Natural killer cell (primary cell): ENCODE measurements at places on chromosomes 6 and 20. TPM values are rescaled to one million over a fixed set of nuclear protein-coding genes. Genes with fewer than 3 reads are reported as not detected.
A peak's percentile ranks its signal among the peaks of the same experiment; 100 is the strongest.

The CALHM5 gene
- 0.05 TPM for total RNA-seq

GRCh38 chr6:99522531-99522930, 7.3 kb upstream of the USP45 start:
- H3K27me3 ChIP-seq, result no peaks in the 10 kb centered on the region
- DNase-seq, result no peak
- peaks cover 6% of the 10 kb centered on the region for H3K4me1 ChIP-seq
- H3K36me3 ChIP-seq, result no peaks in the 10 kb centered on the region

- no peak overlapping the region for H3K27ac ChIP-seq
- H3K4me1 ChIP-seq, result no peaks in the 10 kb centered on the region
- peak; percentile 56 for DNase-seq
- no peaks in the 10 kb centered on the region for H3K36me3 ChIP-seq
- no peak overlapping the region for H3K4me3 ChIP-seq
- peaks cover 14% of the 10 kb centered on the region for H3K27me3 ChIP-seq
Measured at GRCh38 chr6:166106076-166106686, 61.5 kb downstream of the TBXT start.

DNA sequence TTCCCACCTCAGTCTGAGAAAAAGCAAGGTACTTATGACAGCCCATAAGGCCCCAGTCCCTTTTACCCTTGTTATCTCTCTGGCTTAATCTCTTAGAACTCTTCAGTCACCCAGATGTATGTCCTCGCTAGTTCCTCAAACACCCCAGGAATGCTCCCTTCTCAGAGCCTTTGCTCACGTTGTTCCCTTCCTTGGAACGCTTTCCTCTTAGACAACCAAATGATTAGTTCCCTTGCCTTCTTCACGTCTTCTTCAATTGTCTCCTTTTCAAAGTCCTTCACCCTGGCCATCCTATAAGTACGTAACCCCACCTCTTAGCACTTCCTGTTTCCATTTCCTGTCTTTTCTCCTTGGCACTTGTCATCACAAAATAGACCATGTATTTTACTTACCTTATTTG, 1.1 kb upstream of the APOBEC2 start:
- H3K4me3 ChIP-seq, result no peak overlapping the region
- H3K27ac ChIP-seq, result peak overlapping the region; percentile 3
- DNase-seq, result no peak
- peaks cover 13% of the 10 kb centered on the region for H3K4me1 ChIP-seq
- no peaks in the 10 kb centered on the region for H3K36me3 ChIP-seq

The BANF2 gene
- not detected for total RNA-seq

GRCh38 chr6:168641446-168641845, 200.5 kb downstream of the SMOC2 start:
- H3K36me3 ChIP-seq, result no peaks in the 10 kb centered on the region
- H3K4me3 ChIP-seq, result no peak overlapping the region
- no peak for DNase-seq
- no peak overlapping the region for H3K27ac ChIP-seq
- no peaks in the 10 kb centered on the region for H3K27me3 ChIP-seq

DNA sequence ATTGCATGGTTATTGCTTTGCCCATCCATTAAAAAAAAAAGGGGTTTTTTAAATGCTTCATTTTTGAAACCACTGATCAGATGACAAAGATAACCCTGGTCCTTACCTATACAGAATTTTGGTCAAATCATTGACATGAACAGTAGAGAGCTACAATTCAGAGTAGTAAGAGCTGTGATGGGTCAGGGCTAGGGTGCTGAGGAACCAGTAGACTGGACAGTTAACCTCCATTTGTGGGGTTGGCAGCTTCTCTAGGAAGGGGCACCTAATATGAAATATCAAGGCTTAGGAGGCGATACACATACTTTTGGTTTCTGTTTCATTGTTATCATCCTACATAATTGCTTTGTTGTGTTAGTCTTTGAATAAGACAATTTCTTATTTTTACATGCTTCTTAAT, 55.1 kb downstream of the ORC3 start:
- peak; percentile 38 for DNase-seq
- peaks cover 3% of the 10 kb centered on the region for H3K4me1 ChIP-seq
- no peak overlapping the region for H3K4me3 ChIP-seq
- no peaks in the 10 kb centered on the region for H3K36me3 ChIP-seq

GRCh38 chr6:48255094-48255493, 144.1 kb upstream of the PTCHD4 start:
- no peaks in the 10 kb centered on the region for H3K27me3 ChIP-seq
- no peak overlapping the region for H3K27ac ChIP-seq
- H3K4me3 ChIP-seq, result no peak overlapping the region
- H3K4me1 ChIP-seq, result no peaks in the 10 kb centered on the region
- no peaks in the 10 kb centered on the region for H3K36me3 ChIP-seq
- DNase-seq, result no peak

DNA sequence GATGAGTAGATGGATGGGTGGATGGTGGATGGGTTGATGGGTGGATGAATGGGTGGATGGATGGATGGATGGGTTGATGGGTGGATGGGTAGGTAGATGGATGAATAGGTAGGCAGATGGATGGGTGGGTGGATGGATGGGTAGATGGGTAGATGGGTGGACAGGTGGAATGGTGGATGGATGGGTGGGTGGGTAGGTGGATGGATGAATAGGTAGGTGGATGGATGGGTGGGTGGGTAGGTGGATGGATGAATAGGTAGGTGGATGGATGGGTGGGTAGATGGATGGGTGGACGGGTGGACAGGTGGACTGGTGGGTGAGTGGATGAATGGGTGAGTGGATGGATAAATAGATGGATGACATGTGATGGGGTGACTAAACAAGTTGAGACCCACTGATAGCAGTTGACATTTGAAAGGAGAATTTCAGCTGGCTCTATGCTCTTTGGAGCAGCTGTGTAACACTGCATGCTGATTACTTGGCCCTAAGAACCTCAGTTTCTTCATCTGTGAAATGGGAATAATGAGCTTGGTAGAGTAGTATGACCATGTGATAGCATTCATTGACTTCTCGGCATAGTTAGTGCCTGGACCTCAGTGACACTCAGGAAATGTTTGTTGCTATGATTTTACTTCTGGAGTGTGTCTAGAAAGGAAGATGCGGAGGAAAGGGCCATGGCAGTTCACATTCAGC, 184.3 kb downstream of the NFATC2 start:
- H3K36me3 ChIP-seq, result no peaks in the 10 kb centered on the region
- H3K27me3 ChIP-seq, result no peaks in the 10 kb centered on the region
- DNase-seq, result no peak
- H3K4me1 ChIP-seq, result no peaks in the 10 kb centered on the region
- no peak overlapping the region for H3K27ac ChIP-seq
- no peak overlapping the region for H3K4me3 ChIP-seq

DNA sequence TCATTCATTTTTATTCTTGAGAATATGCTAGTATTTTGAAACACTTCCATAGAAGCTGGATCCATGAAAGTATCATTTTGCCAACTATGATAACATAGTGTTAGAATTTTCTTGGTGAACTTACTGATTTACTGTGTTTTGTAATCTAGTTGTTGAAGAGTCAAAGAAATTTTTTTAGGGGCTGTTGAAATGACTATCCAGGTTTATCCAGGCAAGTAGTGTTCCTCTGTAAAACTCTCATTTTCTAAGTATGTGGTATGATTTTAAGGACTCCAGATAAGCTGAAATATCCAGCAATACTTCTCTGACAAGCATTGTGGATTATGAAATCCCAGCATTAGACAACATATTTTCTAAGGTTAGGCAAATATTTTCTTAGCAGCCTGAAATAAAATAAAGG, 95.9 kb downstream of the GRIK2 start:
- no peaks in the 10 kb centered on the region for H3K27me3 ChIP-seq
- no peaks in the 10 kb centered on the region for H3K4me1 ChIP-seq
- no peaks in the 10 kb centered on the region for H3K36me3 ChIP-seq
- DNase-seq, result no peak
- H3K4me3 ChIP-seq, result no peak overlapping the region
- H3K27ac ChIP-seq, result no peak overlapping the region

DNA sequence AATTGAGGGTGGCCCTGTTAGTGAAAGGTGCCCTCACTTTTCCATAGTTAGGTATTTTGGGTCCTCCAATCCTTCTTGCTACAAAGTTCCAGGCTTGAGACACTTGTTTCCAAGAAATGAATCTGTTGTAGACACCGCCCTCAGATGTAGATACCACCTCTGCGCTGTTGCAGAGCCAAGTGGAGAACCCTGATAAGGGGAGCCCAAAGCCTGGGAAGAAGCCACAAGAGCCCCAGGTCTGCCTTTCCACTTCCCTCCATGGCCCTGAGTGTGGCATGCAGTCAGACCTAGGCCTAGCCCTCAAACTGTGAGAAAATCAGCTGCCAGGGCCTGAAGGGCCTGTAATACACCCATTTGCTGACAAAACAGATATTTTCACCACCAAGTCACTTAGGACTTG, 37.1 kb downstream of the DTD1 start:
- H3K4me3 ChIP-seq, result no peak overlapping the region
- no peak for DNase-seq
- H3K4me1 ChIP-seq, result no peaks in the 10 kb centered on the region
- no peaks in the 10 kb centered on the region for H3K27me3 ChIP-seq
- H3K27ac ChIP-seq, result no peak overlapping the region
